ENCODE measurements at places on chromosomes 11 and 22.

GRCh38 chr11:126440792-126441514 is 85.5 kb downstream of the ST3GAL4 start:
- DNase-seq: peak; percentile 33

GRCh38 chr11:123654566-123655081 is at the start of gene SCN3B:
Gene SCN3B, minus strand, starts transcription at chr11:123654624. Its CDS starts 823 bp downstream, at chr11:123653801.
- DNase-seq: no peak

DNA sequence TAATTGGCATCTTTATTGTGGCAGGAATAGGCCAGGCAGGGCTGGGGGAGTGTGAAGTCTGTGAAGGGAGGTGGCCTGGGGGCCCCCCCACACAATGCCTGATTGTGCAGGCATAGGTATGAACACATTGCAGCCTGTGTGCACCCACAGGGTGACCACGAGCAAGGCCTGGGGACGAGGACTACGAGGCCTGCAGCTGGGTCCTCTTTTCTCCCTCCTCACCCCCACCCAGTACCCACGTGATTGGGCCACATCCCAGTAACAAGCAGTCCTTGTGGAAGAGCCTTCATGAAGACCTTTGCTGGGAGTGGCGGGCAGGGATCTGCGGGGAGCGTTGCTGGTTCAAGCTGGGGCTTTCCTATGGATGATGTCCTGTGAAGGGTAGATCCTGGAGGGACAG is 29.3 kb downstream of the ZBTB16 start:
- DNase-seq: no peak

- no peak for DNase-seq
Measured at GRCh38 chr22:27472975-27473374, 328.6 kb downstream of the MN1 start.

DNA sequence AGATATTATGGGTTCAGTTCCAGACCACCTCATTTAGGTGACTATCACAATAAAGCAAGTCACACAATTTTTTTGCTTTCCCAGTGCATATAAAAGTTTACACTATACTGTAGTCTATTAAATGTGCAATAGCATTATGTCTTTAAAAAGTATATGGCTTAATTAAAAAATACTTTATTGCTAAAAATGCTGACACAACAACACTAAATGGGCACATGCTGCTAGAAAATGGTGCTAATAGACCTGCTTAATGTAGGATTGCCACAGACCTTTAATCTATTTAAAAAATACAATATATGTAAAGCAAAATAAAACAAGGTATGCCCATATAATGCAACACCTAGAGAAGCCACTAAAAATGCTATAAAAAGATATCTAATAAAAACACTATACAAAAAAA is 27.1 kb upstream of the OR5AK2 start:
- DNase-seq: no peak

DNA sequence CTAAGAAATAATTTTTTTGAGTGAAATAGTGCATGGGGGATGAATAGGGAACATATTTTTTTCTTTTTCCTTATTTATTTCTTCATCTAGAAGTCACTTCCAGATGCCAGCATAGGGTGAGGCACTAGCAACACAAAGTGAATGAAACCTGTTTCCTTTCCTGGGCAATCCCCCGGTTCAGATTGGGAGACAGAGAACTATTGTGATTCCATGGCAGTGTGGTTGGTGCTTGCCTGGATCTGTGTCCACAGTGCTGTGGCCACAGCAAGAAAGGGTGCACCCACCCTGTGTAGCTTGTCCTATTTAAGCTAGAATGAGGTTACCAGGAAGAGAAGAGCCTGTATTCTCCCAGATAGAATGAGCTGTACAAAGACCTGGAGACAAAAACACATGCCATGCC is 57.6 kb downstream of the SLC5A1 start:
- DNase-seq: no peak

GRCh38 chr11:30567120-30567519 is 19.0 kb downstream of the MPPED2 start:
- DNase-seq: no peak

DNA sequence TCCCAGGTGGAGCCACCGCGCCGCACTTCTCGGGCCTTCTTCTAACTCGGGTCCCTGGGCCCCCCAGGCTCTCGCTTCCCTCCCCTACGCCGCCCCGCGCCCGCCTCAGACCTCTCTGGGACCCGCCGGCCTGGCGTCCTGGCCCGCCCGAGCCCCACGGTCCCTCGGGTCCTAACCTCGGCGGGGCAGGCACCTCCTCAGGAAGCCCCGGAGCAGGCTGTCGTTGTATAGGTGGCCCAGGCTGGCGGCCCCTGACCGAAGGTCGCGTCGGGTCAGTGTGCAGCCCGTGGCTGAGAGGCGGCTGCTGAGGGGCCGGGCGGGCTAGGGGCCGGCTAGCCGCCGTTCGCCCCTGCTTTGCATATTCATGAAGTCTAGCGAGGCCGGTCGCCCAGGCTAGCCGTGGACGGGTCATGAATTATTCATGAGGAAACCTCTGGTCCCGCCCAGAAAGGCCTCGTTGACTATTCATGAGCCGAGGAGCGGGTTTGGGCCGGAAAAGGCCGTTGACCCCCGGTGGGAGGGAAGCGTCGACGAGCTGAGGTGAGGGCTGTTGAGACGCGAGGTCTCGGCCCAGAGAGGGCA is at the start of gene HORMAD2:
Gene HORMAD2 (plus strand): TSS at position 513 of the 582 bp plus-strand sequence. CDS start 13,489 bp downstream, outside the sequence.
- no peak for DNase-seq

DNA sequence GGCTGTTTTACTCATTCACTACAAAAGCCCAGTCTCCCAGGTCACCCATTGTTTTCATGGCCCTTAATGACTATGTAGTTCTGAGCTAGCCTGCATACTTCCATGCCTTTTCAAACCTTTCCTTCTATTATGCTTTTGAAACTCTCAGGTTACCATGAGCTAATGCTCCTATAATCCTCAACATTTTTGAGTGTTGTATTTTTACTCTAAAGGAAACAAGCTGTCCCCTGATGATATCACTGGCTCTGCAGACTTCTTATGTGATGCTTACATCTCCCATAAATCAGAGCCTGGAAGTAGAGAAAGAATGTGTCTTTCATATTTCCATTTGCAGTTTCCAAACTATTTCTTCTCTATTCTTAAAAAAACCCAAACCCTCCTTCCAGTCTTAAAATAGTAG is 159.0 kb upstream of the RAG2 start:
- DNase-seq: no peak

GRCh38 chr11:42407341-42407740 is 904.5 kb upstream of the API5 start:
- DNase-seq: no peak

DNA sequence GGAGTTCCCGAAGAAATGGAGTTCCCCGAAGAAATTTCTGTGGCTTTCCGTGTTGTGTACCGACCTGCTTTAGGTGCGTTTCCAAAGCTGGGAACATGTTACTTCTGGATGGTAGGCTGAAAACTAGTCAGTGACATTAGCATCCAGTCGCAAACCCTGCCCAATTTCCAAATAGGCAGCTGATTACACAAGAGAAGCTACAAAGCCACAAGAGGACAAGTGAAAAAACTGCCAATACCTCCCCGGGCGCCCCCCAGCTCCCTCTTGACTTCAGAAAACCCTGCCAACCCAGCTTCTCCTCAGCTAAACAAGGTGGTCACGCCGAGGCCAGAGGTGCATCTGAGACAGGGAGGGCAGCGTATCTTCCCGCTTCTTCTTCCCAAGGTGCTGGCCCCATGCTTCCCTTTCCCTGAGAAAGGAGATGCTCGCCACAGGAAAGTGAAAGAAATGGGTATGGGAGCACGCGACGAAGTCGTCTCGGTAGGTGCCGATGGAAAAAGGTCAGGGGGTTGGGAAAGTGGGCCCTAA is 551 bp downstream of the AGBL2 start:
- DNase-seq: no peak

GRCh38 chr11:76251576-76251975 is 45.3 kb upstream of the WNT11 start:
- DNase-seq: no peak

DNA sequence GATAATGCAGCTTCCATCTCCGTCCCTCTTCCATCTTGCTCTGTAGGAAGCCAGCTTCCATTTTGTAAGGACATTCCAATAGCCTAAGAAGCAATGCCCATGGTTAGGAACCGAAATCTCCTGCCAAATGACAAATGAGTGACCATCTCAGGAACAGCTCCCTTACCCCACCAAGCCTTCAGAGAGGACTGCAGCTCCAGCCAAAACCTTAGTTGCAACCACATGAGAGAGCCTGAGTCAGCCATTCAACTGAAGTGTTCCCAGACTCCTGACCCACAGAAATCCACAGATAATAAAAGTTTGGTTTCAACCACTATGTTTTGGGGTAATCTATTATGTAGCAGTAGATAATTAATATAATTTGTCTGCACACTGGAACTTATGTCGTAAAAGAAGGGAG is 51.7 kb upstream of the LDLRAD3 start:
- DNase-seq: no peak

DNA sequence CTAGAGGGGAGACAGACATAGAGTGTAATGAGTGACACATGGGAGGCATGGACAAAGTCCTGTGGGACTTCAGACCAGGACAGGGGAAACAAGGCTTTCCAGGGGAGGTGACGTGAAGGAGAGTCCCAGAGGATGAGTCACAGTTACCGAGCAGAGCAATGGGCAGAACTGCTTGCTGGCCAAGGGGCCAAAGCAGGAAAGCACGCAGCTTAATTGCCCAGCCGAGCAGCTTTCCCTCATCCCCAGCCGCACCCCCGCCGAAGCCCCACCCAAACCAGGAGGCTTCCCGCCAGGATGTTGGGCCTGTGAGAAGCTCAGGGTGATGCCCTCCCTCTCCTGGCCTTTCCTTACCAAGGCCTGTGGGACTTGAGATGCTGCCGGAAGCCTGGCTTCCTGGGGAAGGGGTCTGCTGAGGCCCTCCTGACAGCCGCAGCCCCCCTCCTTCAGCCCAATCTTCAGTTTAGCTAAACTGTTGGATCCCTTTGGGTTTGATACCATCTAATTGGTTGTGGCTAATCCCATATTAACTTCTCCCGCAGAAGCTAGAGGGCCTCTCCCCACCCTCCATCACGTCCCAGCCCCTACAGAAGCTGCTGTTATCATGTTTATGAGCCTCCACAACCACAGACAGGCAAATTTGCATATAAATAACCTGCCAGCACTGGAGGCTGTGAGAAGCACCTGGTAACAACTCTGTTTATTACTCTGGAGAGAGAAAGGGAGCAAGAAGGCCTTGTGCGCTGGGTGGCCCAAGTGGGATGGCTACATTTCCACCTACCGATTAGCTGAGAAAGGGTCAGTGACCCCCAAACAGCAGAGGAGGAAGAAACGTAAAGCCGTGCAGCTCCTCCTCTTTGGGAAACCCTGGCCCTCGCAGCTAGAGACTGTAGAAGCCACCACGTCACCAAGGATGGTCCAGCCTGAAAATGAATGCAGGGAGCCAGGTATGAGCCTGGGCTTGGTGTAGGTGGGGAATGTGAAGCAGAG is 80.0 kb downstream of the TRIM29 start:
- DNase-seq: no peak

DNA sequence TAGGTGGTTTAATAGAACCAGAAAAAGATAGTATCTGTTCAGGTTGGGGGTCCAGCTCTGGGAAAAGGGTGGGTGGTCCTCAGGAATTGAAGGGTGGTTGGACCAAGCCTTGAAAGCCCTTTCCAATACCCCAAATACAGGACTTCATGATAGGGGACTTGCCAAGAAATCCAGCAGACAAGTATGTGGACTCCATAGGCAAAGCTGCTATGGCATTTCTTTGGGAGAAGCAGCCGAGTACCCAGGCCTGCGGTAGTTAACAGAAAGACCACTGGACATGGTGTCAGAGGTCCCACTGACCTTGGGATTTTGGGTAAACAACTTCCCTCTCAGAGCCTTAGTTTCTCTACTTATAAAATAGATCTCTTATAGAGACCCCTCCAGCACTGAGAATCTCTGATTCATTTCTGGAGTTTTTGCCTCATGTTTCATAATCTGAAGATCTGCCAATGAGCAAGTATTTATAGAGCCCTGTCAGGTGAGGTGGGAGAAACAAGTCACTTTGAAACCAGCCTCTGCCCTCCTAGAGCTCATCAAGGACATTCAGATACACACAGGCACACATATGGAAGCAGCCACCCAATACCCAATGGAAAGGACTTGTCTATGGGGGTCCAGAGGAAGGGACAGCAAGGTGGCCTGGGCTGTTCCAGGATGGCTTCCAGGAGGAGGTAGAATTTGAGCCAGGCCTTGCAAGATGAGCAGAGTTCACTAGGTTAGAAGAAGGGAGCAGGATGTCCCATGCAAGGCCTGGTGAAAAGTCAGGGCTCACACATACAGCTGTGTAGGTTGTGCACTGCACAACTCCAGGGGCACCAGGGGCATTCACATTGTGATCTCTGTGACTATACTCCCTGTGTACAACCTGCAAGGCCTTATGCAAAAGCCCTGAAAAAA is 31.0 kb upstream of the ACCSL start:
- no peak for DNase-seq

DNA sequence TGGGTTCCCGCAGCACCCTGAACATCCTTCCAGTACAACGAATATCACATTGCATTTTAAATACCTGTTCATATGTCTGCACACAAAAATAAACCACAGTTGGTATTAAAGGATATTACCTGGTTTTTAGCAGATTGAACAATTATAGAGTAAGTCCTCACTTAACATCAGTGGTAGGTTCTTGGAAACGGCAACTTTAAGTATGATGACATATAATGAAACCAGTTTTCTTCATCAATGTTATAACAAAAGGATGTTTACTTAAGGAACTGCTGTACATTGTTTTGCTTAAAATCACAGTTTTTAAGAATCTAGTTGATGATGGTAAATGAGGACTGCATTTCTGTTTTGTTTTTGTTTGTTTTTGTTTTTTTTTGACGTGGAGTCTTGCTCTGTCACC is 28.0 kb downstream of the TRIM66 start:
- DNase-seq: no peak

DNA sequence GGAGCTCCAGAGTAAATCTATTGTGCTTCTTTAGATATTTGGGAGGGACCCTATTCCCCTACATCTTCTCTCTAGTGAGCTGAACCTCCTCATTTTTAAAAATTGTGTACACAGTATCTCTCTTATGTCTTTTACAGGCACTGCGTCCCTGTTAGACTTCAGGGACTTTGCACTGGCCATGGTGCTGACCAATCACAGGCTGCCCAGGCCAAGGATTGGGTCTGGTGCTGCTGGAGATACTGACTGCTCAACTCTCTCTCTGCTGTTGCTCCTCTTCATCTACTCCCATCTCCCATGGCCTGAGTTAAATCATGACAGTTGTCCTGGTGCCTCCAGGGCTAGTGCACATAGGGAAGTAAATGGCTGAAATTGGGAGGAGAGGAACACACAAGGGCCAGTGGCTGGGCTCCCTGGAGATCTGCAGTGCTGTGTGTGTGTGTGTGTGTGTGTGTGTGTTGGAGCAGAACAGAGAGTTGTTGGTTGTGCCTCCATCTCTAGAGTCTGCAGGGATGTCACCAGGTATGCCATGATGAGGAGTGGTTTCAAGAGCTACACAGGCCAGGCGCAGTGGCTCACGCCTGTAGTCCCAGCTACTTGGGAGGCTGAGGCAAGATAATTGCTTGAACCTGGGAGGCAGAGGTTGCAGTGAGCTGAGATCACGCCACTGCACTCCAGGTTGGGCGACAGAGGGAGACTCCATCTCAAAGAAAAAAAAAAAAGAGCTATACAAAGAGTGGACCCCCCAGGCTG is 155.3 kb downstream of the ST3GAL4 start:
- DNase-seq: no peak

- DNase-seq: no peak
Measured at GRCh38 chr11:122897606-122898210, 15.1 kb downstream of the JHY start.

Measured in activated CD4-positive, CD25-positive, alpha-beta regulatory T cell treated with anti-CD3 and anti-CD28 coated beads, Interleukin-2, amount 50 U/mL, for 16 hours (primary cell).